Activated CD8-positive, alpha-beta memory T cell treated with anti-CD3 and anti-CD28 coated beads, Interleukin-2, amount 10 ng/mL, durations not matched to agents 7 days and 5 days (primary cell): ENCODE measurements at places on chromosomes 2 and 18.

DNA sequence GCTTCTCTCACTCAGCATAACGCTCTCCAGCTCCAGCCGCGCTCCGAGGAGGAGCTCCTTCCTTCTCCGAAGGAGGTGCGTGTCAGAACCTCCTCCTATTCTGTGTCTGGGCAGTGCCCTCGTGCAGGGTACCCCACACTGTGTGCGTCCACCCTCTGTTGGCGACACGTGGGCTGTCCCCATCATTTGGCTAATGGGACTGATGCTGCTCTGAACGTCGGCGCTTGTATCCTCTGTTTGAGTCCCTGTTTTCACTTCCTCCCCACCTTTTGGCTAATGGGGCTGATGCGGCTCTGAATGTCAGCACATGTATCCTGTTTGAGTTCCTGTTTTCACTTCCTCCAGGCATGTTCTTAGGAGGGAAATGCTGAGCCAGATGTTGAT is 22.2 kb downstream of the KCNG2 start:
- no peak for DNase-seq

DNA sequence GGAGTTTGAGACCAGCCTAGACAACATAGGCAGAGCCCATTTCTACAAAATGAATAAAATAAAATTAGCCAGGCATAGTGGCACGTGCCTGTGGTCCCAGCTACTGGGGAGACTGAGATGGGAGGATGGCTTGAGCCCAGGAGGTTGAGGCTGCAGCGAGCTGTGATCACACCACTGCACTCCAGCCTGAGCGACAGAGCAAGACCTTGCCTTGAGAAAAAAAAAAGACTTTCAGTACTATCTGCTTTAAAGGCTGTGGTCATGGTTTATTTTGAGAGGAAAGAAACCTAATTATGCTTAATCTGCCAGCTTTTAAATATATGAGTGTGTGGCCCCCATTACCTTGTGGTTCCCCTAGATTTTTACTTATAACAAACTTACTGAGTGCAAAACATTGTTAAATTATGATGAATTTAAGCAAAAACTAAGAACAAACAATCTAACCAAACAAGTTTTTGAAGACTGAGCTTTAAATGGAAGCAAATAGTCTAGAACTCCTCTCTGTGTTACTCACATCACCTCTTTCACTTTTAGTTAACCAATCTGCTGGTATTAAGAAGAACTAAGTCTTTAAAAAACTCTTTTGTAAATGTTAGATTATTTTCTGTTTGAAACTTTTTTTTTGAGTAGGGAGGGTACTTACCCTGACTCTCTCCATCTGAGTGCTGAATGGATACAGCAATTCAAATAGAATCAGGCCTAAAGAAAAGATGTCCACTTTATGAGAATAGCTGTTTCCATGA is 65.4 kb downstream of the EIF2AK3 start:
- DNase-seq, result no peak

DNA sequence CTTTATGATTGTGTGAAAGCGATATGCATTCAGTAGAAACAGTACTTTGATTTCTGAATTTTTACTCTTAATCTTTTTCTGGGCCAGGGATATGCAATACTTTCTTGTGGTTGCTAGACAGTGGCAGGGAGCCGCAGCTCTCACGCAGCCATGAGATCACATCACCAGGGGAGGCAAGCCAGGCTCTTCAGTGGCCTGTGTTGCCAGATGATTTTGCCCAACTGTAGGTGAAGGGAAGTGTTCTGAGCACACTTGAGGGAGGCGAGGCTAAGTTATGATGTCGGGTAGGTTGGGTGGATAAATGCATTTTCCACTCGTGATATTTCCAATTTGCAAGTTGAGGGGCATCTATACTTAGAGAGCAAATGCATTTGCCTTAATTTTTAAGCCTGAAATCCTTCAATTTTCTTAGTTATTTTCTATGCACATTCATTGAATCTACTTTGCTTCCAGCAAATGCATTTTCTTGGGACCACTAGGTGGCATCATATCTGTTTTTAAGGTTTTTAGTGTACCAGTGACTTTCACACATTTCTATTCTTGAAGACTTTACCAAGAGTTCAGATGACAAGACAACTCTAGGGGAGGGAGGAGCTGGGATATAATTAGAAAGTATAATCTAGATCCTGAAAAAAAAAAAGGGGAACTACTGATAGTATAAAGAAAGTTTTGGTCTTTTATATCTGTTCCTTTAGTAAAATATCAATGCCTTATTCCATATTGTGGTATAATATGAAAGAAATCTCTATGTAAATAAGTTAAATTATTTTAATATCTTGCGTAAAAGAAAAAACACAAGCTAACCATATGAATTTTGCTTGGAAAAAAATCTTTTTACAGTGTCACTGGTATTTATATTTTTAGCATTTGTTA is 643.3 kb downstream of the SOCS6 start:
- DNase-seq, result no peak

- no peak for DNase-seq
These were observed 477.3 kb downstream of the DCDC2C start for GRCh38 chr2:4180631-4181030.
